WERI-Rb-1 (cell line): ENCODE measurements at places on chromosomes 6 and 20.
A peak's percentile ranks its signal among the peaks of the same experiment; 100 is the strongest.

DNA sequence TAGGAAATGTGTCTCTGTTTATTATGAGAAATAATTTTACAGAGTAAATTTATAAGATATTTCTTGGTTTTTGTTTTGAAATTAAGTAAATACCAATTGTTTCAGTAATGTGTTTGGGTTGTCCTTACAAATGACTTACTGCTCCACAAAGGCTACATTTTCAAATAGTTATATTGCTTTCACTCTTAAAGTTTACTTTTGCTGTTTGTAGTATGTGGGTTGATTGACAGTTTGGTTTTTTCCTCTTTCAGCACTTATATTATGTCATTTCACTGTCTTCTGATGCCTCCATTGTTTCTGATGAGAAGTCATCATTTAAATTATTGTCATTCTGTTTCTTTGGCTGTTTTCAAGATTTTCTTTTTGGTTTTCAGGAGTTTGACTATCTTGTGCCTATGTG, 34.9 kb upstream of the SUMO4 start:
- DNase-seq: no peak

DNA sequence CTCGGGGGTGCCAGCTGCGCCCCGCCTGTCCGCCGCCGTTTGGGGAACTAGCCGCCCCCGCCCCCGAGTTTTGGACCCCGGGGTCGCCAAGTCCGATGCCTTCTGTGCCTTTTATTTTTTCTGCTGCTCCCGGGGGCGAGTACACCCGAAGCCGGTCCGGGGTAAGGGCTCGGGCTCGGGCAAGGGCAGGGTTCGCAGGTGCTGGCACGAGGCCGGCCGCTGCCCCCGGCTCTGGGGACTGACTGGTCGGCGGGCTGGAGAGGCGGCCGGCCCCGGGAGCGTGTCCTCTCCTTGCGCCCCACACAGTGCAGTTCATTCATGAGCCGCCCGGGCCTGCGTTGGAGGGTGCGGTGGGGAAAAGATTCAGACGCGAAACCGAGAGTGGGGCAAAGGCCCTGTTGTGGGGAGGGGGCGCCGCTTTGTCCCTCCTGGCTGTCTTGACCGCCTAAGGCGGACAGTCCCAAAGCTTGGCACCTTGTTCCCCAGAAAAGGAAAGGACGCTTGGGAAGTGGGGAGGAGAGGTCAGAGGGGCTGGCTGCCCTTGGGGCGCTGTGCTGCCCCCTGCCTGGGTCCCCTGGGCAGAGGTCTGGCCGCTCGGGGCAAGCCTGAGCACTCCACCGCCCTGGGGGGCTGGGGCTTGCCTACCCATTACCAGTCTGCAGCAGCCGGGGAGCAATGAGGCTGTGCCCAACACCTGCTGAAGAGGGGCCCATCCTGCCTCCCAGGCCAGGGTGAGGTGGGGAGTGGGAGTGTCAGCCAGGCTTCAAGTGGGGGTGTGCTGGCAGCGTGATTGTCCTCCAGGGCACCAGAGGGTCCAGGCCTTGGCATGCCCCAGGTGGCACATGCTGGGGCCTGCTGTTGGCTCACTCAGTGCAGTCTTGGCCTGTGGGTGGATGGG, 915 bp downstream of the TMEM63B start:
- peak; percentile 71 for DNase-seq

- DNase-seq: no peak
Measured at GRCh38 chr6:53433261-53433950, 84.7 kb upstream of the ELOVL5 start.

- DNase-seq: no peak
Measured at GRCh38 chr6:151649835-151650234, 156.0 kb downstream of the CCDC170 start.

DNA sequence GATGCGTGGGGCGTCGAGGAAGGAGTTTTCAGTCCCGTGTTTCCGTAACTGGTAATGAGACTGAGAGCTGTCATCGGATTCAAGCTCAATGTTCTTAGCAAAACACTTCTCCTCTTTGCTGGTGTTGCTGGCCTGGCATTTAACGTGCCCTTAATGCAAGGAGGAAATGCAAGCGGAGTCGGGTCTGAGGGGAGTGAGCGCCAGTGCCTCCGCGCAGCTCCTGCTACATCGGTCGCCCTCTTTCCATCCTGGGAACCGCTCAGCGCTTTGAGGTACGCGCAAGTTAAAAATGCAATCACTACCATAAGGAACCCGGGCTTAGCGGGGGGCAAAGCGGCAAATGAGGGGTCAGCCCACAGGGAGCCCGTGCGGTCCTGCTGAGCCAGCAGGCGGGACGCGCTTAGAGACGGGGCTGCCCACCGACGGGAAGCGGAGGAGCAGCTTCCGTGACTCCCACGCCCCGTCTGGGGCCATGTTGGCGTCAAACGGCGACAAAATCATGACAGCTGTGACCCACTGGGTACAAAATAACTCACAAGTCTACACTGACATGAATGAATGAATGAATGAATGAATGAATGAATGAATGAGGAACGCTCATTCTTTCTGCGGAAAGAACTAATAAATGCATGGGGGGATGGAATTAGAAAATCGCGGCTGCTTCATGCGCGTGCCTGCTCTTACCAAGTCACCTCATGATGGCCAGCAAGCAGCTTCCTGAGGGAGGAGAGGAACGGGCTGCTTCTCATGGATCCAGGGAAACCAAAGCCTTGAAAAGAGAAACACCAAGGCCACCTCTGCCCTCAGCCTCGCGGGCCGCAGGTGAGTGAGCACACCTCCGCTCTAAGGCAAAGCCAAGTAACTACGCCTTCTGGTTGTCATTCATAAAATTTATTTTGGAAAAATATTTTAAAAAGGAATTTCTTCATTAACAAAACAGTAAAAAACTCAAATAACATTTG, 9.3 kb downstream of the DLL1 start:
- DNase-seq: no peak

DNA sequence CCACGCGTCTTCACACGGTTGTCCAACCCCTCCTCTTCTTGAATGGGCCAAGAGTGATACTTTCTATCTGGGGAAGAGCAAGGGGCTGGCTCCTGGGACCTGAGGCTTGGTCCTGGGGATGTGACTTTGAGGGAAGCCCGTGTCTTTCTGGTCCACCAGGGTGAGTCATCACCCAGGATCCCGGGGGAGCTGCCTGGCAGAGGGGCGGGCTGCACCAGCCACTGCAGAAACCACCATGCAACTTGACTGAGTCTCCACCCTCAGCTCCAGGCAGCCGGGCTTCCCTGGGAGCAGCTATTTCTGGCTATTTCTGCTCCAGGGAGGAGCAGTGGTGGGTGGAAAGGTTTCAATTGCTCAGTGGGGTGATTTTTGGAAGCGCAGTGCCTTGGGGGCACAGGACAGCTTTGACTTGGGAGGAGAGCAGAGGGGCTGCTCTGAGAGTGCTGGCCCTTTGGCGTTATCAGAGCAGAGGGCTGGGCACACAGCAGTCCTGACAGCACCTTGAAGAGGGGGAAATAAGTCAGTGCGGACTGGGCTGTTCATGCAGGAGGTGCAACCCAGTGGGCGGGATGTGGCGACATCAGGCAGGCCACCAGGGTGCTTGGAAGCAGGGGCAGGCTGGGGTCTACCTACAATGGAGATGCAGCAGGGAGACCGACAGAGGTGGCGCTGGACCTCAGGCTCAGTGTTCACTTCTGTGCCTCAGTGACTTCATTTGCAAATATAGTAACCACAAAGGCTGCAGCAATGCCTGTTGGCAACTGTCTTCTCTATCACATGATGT, 45.1 kb upstream of the FAM83D start:
- DNase-seq: no peak

DNA sequence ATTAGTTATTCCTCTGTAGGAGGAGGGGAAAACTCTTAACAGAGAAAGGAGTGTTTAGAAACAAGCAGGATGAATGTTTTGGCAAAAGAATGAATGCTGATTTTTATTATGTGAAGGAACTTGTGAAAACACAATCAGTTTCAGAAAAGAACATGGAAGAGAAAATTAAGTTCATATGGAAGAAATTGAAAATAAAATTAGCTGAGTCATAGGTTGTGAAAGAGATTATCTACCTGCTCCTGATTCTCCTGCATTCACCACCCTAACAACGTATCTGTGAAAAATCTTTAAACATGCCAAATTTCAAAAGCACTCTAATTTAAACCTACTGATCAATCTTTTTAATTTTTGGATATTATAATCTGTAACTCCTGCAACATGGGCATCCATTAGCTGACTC, 227.3 kb upstream of the RSPO3 start:
- DNase-seq: no peak

- no peak for DNase-seq
Measured at GRCh38 chr6:156556811-156557210, 220.4 kb upstream of the ARID1B start.

GRCh38 chr6:80304014-80304413, 197.5 kb downstream of the BCKDHB start:
- DNase-seq: no peak

DNA sequence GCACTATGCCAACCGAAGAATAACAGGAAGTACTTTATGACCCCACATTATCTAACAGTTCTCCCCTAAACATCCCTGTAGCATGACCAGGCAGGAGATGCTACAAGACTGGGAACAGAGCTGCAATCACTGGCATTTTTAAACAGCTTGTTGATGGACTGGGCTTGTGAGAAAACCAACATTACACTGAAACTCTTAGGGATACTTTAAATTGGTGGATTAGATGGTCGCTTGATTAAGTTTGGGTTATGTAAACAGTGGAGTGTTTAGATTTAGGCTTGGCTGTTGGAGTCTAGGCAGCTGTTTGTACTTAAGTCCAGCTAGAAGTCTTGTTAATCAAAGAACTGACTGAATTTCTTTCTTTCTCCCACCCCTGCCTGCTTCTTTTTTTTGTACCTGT, 234.1 kb upstream of the BMP2 start:
- DNase-seq: no peak

DNA sequence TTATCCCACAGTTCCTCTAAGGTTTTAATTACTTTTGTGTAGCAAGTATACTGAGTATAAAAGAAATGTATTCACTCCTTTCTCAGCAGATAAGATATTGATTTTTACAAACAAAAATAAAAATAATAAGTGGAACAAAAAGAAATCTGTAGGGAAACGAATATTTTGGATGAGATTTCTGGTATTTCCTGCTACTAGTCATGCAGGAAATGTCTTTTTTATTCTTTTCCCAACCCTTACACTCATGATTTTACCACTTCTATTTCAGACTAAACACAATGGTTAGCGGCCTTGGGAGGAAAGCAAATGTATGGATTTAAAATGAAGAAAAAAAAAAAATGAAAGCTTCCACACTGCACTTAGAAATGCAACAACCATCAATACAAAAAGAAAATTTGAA, 580.5 kb upstream of the MARCKS start:
- DNase-seq: no peak

GRCh38 chr6:127844529-127844928, 56.3 kb downstream of the THEMIS start:
- no peak for DNase-seq

- no peak for DNase-seq
Measured at GRCh38 chr20:23142162-23143050, 56.3 kb upstream of the CD93 start.

DNA sequence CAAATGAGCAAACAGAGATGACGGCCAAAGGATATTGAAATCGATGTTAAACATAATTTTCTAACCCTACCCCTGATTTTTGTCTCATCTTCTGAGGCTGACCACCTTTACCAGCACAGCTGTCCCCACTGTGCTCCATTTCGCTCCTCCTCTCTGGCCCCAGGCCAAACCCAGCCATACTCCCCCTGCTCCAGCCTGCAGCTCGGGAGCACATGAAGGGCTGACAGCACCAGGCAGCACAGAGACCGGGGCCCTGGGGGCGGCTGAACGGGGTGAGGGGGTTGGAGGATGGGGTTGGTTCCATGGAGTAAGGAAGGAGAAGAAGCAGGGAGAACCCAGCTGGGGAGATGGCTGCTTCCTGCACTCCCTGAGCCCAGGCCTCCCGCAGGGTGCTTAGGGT, 3.2 kb upstream of the NCR2 start:
- DNase-seq: no peak

GRCh38 chr6:35181933-35182612, 31.7 kb upstream of the SCUBE3 start:
- no peak for DNase-seq

- DNase-seq: no peak
Measured at GRCh38 chr20:50271176-50271575, 80.5 kb downstream of the CEBPB start.

GRCh38 chr20:8953300-8953699, 115.6 kb upstream of the PLCB4 start:
- no peak for DNase-seq

DNA sequence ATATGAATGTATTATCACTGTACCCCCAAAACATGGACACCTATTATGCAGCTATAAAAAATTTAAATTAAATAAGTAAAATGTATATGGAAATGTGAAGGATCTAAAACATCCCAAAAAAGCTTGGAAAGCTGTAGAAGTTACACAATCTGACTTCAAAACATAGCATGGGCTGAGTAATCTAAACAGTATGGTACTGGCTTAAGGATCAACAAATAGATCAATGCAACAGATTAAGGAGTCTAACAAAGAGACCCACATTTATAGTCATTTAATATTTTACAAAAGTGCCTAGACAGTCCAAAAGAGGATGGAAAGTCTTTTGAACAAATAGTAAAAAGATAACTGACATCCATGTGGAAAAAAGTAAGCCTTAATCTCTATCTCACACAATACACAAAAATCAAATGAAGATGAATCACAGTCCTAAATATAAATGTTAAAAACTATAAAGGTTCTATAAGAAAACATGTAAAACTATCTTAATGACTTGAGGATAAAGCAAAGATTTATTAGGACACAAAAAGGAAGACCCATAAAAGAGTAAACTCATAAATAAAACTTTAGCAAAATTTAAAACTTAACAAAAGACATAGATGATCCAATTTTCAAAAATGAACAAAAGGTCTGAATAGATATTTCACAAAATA, 46.8 kb downstream of the RANBP9 start:
- no peak for DNase-seq

DNA sequence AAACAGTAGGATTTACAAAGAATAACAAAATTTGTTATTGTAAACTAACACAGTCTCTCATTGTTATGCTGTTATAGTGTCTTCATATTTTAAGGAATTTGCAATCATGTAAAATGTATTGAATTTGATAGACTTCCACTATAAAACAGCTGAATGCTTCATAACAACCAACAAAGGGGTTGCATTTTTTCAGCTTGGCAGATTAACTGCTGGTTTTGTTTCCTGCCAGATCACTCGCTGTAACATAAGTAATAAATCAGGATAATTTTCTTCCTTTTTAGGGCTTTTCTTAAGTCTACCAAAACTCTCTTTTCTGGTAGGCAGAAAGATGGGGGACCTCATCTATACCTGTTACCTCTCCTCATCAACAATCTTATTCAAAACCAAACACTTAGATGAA, 169.8 kb downstream of the SAMD5 start:
- DNase-seq: no peak

- DNase-seq: no peak
Measured at GRCh38 chr6:6469074-6469473, 119.4 kb upstream of the LY86 start.
